AML-193 (cell line): ENCODE measurements at places on chromosomes 3 and 15.

DNA sequence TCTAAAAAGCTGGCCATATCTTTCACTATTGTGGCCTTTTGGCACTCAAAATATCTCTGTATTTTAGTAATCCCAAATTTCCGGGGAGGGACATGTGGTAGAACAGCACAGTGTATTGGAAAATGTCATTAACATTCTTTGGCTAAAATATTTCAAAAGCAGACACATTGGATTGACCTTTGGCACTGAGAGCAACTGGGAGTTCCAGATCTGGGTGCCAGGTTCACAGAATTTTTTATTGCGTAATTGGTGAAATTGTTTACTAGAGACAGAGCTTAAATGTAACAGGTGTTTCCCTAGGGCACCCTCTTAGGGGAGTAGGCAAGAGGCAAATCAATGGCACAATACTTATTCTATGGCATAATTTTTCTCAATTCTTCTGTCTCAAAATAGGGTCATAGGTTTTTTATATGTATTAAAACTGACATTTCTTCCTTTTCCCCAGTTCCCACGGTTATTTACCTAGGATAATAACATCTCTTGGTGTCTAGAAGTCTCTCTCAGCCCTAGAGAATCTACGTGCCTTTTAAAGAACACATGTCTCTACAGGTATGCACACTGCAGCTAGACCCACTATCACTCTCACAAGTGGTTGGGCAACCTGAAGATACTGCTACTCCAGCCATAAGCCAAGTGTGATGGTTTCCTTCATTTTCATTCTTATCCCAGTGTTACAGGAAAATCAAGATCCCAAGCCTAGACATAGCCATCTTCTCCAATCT is 10.6 kb downstream of the RBMS3 start:
- DNase-seq = no peak

GRCh38 chr3:105594219-105594618 is 227.5 kb downstream of the ALCAM start:
- no peak for DNase-seq

DNA sequence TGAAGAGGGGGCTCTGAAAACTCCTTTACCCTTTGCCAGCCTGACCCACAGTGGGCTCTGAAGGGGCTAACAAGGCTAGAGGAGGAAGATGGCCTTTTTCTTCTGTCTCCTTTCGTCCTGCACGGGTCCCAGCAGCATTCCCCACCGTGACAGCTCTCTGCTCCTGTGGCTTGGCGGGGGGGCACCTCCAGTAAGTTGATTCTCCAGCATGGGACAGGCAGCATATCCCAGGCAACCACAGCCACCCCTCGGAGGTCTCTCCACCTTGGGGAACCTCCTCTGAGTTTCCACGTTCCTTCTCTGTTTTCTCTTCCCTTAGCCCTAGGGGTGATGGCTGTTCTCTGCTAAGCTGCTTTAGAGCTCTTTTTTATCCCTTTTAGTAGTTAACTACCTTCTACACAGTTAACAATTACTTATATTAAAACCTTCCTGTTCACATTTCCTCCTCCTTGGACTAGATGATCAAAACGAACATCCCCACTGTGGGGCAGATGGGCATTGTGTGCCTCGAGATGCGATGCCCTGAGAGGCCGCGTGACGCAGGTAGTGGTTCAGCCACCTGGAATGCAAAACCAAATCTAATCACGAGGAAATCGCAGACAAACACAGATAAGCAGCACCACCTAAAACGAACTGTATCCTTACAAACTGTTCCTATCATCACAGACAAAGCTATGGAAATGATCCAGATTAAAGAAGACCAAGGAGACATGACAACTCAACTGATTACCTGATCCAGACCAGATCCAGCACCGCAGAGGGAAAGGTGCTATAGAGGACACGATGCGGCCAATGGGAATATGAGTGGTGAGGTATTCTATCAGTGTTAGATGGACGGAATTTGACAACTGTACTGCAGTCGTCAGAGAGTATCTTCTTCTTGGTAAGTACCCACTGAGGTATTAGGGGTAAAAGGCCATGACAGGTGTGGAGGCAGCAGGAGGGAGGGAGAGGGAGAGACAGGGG is 27.7 kb downstream of the TSPAN3 start:
- DNase-seq = no peak

GRCh38 chr15:38145651-38146111 is 107.0 kb upstream of the SPRED1 start:
- DNase-seq = no peak

DNA sequence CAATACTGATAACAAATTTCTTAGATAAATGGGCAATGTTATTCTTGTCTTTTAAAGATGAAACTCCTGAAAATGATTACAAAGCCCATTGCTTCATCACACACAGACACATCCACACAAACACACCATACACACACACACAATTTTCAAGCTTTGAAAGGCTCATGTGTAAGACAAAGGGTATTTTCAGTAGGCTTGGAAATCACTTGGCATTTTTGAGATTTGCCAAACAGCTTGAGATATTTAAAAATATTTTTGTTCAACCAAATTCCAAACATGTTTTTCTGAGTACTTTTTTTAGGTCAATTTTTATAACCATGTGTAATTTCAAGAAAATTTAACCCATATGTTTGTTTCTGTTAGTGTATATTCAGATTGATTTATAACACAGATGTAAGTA is 283.7 kb downstream of the ROBO2 start:
- DNase-seq = no peak
